ENCODE measurements at places on chromosomes 12 and 14.
A peak's percentile ranks its signal among the peaks of the same experiment; 100 is the strongest.

- peak; percentile 49 for DNase-seq
These were observed 47.3 kb upstream of the PAWR start for GRCh38 chr12:79737875-79738718.

- peak; percentile 81 for DNase-seq
These were observed 61.8 kb downstream of the GLT1D1 start for GRCh38 chr12:128914908-128915563.

- DNase-seq = no peak
These were observed 8.9 kb upstream of the MYRFL start for GRCh38 chr12:69816082-69816481.

GRCh38 chr12:130044991-130045621 lies 117.2 kb upstream of the FZD10 start:
- no peak for DNase-seq

GRCh38 chr14:101229666-101230065 lies 326.1 kb upstream of the RTL1 start:
- no peak for DNase-seq

- no peak for DNase-seq
These were observed 3.2 kb upstream of the DUSP6 start for GRCh38 chr12:89355243-89356068.

- no peak for DNase-seq
These were observed 23.1 kb downstream of the AEBP2 start for GRCh38 chr12:19462406-19462805.

DNA sequence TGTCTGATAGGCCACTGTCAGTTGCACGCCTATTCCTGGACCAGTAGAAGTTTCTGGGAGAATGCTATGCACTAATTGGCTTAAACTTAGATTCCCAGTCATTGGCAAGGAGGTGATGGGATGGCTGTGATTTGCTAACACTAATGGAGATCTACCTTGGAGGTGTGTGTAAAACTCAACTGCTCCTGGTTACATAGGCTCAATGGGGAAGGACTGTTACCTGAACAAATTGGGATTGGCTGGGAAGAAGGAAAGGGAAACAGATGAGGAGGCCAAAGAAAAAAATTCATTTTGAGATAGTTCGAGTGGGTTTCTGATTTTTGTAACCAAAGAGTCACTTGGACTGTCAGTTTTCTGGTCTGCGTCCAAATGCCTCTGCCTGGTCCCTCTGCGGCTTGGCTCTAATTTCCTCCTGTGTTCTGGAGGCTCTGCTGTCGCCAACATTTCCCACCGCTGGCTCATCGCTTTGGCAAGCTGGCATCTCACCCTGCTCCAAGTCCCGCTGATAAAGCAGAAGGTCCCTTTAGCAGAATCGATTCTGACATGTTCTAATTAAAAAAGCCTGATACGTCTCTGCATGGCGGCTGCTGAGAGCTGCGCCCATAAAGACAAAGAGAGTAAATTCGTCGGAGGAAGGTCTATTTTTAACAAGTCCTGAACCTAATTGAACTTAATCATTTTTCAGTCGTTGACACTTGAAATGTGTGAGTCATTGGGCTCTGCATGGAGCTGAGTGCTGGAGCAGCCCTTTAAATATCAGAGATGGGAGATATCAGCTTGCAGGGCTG lies 2.0 kb upstream of the CCDC63 start:
- DNase-seq = no peak

- DNase-seq = no peak
These were observed 130.5 kb downstream of the ACSS3 start for GRCh38 chr12:81208187-81208911.

- DNase-seq = no peak
These were observed 736.3 kb downstream of the RPS29 start for GRCh38 chr14:48849741-48850322.

- no peak for DNase-seq
These were observed 8.7 kb downstream of the AKAP5 start for GRCh38 chr14:64474041-64474440.

DNA sequence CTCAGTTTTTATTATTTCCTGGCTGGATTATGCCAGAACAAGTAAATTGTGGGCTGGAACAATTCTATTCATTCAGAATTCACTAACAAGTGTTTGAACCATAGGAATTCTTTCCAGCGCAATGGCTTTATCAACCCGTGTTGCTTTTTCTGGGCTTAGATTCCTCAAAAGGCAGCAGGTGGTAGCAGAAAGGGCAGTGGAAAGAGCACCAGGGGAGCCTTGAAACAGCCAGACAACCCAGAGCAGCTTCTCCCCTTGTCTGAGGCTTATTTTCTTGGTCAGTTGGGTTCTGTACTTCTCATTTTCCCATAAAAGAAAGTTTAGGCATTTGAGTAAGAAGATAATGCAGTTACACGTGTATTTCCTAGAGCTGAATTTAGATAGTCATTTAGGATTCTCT lies 130.7 kb downstream of the OTOGL start:
- DNase-seq = no peak

DNA sequence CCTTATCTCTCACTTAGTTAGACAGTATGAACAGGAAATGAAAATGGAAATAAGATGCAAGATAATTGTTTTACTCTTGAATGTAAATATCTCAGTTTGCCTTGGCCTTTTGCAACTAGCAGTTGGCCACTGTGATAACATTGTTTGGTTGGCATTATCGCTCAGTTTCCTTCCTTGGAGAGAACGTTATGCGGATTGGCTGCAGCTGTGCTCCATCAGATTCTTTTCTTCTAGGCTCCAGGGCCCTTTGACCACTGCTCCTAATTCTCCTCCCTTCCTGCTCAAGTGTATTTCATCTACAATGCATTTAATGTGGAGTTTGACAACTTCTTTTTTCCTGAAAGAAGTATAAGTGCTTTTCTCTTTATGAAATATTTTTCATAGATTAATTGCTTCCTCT lies 284.2 kb downstream of the ADAMTS20 start:
- no peak for DNase-seq

- DNase-seq = no peak
These were observed 158.2 kb downstream of the SLC38A4 start for GRCh38 chr12:46667551-46667950.

DNA sequence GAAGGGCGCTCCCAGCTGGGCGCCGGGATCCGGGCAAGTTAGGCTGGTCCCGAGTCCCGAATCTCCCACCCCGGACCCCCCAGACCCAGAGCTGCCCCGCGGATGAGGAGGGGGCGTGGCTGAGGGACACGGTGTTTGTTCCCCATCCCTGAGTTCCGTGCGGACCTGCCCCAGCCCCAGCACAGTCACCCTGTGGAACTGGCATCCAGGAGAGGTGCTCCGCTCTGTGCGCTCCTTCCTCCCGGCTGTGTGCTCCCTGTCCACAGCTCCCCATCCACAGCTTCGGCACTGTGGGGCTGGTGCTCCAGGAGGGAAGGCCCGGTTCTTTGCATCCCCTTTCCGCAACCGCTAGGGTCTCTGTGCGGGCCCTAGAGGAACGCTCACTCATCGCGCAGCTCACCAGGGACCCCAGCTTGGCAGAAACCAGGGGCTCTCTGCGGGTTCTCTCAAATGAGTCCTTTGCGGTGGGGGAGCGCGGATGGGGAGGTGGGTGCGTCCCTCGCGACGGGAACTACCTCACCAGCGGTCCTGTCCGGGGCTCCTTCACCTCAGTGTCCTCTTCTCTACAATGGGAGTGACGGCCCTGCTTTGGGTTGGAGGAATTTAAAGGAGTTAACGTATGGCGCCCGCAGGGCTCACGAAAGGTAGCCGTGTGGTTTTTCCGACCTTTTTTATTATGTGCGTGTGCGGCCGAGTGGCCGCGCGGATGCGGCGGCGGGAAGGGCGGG lies 845 bp downstream of the TMEM132C start:
- DNase-seq = no peak

GRCh38 chr14:101719708-101720107 lies 41.8 kb upstream of the PPP2R5C start:
- no peak for DNase-seq

- no peak for DNase-seq
These were observed 63.1 kb downstream of the DRAM1 start for GRCh38 chr12:101940400-101940950.

GRCh38 chr14:73873660-73874059 lies 13.0 kb upstream of the ZNF410 start:
- no peak for DNase-seq

DNA sequence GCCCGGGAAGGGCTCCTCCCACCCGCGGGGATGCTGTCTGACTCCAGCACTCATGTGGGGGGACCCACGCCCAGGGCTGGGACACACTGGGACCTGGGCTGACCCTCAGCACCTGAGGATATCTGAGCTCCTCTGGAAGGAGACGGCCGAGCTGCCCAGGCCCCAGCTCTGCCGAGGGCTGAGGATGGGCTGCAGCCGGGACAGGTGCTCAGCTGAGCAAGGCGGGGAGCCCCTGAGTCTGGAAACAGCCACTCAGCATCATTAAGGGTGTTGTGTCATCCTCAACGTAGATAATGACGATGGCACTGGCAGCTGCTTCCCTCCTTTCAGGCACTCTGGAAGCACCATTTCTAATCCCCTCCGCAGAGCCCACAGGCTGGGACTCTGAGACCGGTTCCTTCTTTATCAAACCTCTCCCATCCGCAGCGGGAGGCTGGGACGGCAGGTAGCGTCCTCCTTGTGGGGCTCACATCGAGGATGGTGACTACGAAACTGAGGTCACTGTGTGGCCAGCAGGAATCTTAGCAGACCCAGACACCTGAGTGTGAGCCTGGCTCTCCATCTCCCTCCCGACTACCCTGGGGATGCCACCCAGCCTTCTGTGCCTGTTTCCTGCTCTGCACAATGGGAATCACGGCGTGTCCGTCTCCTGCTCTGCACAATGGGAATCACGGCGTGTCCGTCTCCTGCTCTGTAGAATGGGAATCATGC lies 26.7 kb upstream of the SFSWAP start:
- no peak for DNase-seq

GRCh38 chr14:97538749-97539410 lies 741.7 kb downstream of the VRK1 start:
- DNase-seq = peak; percentile 13

DNA sequence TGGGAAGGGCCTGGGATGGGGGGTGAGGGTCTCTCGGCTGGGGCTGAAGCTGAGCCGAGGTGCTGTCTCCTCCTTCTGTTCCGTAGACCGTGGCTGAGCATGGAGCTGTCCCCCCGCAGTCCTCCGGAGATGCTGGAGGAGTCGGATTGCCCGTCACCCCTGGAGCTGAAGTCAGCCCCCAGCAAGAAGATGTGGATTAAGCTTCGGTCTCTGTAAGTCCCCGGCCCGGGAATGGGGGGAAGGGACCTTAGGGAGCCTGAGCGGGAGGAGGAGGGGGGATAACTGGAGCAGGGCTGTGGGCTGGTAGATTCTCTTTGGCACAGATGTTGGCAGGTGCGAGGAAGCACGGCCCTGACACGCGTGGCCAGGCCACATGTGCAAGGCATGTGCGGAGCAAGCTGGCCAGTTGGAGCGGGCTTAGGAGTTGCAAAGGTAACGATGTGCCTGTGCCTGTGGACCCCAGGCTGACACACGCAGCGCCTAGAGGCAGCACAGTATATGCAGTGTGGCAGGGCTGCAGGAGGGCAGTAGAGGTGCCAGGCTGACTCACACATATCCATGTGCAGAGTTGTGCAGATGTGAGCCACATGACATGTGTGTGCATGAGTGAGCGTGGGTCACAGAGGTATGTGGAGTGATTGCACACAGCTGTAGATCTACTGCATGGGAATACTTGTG lies 512 bp downstream of the PDE1B start:
- no peak for DNase-seq

DNA sequence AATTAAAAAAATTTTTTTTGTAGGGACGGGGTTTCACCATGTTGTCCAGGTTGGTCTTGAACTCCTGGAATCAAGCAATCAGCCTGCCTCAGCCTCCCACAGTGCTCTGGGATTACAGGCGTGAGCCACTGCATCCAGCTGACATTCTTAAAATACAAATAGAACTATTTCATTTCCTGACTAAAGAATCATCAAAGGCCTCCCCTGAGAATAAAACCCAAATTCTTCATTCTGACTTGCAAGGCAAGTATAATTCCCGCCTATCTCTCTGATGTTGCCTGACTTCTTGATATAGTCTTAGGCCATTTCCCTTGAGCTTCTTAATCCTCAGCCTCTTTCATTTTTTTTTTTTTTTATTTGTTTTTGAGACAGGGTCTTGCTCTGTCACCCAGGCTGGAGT lies 4.4 kb upstream of the BICD1 start:
- no peak for DNase-seq

DNA sequence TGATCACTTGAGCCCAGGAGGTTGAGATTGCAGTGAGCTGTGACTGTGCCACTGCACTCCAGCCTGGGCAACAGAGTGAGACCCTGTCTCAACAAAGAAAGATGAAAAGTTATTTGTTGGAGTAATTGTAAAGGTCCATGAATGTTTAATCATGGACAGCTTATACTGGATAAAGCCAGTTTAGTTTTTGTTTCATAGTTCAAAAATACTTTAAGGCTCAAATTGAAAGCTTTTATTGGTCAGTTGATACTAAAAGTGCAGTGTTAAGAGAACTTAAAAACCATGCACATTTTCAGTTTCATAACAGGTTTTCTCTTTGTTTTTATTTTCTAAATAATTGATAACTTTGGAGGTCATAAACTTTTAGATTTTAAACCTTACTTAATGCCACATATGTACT lies 108.4 kb downstream of the MON2 start:
- no peak for DNase-seq

GRCh38 chr12:38469715-38470114 lies 153.1 kb downstream of the ALG10B start:
- DNase-seq = no peak

- no peak for DNase-seq
These were observed 145.4 kb upstream of the E2F7 start for GRCh38 chr12:77210724-77211123.

DNA sequence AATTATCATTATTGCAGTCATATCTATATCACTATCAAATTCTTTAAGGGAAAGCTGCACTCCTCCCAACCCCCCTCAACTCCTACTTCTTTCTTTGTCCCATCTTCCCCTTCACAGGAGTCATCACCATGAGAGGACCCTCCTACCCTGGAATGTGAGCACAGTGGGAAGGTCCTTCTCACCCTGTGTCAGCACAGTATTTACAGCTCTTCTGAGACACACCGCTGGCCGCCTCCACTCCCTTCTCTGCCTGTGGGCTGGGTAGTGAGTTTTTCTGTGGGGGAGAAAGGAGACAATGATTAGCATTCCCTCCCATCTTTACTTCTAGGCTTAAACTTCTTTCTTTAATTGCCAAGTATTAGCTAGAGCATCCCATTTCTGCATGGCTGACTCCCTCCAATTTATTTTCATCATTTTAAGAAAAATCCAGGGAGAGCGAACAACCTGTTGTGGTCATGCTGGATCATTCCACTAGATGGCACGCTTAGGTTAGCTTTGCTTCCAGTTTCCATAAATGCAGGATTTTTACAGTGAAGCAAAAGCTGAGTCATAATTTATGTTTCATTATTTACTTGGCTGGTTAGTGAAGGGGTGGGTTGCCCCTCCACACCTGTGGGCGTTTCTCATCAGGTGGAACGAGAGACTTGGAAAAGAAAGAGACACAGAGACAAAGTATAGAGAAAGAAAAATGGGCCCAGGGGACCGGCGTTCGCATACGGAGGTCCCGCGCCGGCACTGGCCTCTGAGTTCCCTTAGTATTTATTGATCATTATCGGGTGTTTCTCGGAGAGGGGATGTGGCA lies 188.5 kb downstream of the ALX1 start:
- peak; percentile 72 for DNase-seq

- DNase-seq = no peak
These were observed 28.2 kb upstream of the ARID2 start for GRCh38 chr12:45701296-45701695.

- no peak for DNase-seq
These were observed 8.0 kb upstream of the OR5AU1 start for GRCh38 chr14:21163871-21164291.

Data from suppressor macrophage treated with lipopolysaccharide for 4 hours (primary cell).